ENCODE measurements at places on chromosomes 16 and 17.

DNA sequence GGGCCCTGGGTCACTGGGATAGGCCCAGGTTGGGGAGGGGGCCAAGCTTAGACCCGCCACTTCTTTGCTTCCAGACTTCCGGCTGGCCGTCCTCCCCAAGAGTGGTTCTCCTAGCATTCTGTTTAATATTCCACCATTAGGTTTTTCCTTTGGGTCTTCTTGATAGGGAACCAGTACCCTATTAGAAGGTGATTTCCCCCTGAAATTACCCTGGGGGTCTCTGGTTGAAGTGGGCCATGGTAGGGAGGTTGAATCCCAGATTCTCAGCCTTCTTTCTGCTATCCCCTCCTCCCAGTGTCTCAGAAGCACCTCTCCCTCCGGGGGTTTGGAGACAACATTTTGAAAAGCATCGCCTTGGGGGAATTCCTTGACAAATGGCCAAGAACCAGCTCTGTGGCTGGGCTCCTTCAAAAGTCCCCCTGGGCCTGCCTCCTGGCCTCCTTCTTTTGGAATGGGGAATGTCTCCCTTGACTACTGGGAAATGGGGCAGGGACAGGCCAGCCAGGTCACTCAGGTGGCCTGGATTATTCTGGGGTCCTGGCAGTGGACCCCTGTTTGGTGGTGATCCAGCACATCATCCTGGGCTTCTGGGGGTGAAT lies 5.7 kb downstream of the LASP1 start:
- DNase-seq = no peak

DNA sequence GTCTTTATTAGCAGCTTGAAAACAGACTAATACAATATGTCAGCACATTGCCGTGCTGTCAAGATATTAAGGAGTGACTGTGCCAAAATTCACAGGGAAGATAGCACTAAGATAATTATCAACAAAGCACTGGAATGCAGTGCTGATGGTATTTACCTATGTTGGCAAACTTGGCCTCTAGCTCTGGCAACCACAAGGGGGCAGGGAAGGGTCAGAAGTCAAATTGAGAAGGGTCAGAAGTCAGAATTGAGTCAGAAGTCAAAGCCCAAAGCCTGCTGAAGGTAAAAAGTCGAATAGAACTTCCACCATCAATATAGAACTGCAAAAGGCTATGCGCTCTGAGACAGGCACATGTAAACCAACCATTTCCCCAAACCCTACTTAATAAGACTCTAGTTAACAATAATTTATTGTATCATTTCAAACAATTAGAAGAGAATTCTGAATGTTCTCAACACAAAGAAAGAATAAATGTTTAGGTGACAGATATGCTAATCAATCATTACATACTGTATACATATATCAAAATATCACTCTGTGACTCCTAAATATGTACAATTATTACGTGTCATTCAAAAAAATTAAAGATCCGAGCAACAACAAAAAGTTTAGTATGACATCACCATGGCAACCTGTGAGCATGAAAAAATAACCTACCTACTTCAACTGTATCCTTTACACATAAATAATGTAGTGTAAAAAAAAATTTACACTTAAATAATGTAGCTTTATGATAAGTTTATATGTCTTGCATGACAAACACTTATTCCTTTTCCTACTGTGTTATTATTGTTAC lies 916.1 kb downstream of the KCNJ2 start:
- peak; percentile 65 for DNase-seq

GRCh38 chr17:17402558-17402957 lies 74.2 kb upstream of the MED9 start:
- no peak for DNase-seq

DNA sequence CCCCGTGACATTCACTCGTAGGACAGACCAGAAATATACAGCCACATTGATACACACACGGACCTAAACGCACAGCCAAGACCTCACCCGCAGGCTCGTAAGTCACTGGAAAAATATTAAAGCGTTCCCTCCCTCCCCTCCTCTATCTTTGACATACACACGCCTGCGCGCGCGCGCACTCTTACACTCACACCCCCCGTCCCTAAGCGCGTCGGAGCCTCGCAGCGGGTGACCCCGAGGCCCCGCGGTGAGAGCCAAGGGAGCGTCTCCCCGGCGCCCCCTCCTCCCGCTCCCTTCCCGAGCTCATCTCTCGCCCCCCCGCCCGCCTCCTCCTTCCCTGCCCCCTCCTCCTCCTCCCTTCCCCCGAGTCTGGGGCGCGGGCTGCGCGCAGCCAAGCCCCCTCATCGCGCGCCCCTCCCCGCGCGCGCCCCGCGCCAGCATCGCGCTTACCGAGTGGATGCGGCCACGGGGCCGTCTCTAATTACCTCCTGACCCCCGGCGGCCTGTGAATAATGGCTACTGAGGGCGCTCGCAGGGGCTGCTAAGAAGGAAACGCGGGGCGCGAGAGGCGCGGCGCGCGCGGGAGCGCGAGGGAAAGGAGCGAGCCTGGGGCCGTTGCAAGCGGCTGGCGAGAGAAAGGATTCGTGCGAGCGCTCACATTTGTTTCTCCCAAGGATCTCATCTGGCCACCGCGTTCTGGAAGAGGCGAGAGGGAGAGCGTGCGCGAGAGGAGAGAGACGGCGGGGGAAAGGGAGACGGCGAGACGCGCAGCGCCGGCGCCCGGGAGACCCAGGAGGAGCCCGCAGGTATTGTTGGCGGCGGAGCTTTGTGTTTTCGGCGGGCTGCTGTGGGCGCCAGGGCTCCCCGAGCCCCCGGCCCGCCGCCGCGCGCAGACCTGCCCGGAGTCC lies 42.4 kb downstream of the RAI1 start:
- DNase-seq = no peak

DNA sequence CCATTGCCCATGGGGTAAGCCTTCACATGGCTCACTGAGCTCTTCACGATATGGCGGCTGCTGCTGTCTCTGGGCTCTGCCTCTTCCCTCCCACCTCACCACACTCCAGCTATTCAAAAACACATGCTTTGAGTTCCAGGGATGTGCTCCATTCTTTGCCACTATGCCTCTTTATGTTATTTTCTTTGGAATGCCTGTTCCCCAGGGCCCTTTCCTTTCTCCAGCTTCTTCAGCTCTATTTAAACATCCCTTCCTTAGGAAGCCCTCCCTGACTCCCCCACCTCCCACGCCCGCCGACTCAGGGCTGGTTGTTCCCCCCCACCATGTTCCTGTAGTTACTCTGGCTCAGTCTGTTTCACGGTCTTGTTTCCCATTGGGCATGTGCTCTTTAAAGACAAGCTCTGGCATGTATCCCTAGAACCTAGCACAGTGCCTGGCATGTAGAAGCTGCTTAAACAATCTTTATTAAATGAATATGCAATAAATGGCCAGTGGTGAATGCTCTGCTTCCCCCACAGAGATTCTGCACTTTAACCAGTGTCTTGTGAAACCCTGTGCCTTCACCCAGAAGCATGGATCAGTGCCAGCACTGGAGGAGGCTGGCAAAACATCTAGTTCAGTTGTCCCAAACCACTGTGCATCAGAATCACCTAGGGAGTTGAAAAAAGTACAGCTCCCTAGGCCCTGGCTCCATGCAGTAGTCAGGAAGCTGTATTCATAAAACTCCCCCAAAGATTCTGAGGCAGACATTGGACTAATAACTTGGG lies 6.9 kb downstream of the MYCBPAP start:
- no peak for DNase-seq

DNA sequence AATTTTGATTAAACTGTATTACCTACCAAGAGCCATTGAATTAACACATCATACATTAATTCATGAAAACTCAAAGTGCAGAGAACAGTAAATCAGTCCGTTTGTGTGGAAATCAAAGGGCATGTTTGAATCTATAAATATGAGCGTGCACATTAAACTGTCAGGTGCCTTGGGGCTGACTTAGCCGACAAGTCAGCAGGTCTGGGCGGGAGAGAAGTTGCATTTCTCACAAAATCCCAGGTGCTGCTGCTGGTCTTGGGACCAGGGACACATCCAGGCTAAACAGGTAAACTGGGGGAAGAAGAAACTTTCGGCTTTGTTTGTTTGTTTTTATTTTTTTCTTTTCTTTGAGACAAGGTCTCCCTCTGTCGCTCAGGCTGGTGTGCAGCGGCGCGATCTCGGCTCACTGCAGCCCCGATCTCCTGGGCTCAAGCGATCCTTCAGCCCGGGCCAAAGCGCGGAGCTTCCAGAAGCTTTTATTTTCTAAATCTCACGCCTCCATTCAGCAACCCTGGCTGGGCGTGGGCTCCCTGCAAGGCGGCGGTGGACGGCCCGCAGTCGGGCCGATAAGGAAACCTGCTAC lies 213.9 kb downstream of the MRTFB start:
- DNase-seq = no peak
